ENCODE measurements at places on chromosomes 12 and 14.

GRCh38 chr14:55713486-55713885, 133.5 kb downstream of the KTN1 start:
- DNase-seq, result no peak

GRCh38 chr14:106844608-106845285, 1318.4 kb downstream of the TMEM121 start:
- peak; percentile 81 for DNase-seq

- no peak for DNase-seq
Observed at GRCh38 chr12:9391815-9392214, 183.6 kb upstream of the PZP start.

GRCh38 chr12:118375348-118375747, 1.0 kb upstream of the SUDS3 start:
- DNase-seq, result no peak

DNA sequence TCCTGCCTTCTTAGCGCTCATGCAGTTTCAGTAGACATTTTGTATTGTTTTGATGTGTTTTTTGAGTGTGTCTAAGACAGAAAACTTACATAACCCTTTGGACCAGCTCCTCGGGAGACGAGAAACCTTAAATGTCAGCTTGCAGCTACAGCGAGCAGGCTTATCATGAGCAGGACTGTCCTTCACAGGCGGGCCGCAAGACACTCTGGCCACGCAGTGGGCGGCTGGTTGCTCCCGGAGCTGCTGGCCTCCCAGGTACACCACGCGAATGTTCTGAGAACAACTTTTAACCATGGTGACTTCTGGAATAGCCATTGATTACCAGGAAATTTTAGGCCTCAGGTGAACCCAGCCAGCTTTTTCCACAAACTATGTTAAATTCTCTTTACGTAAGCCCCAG, 164.1 kb upstream of the DIO3 start:
- no peak for DNase-seq

- peak; percentile 6 for DNase-seq
Observed at GRCh38 chr12:51721282-51721940, 127.1 kb downstream of the FIGNL2 start.

GRCh38 chr14:94571950-94572349, 9.3 kb upstream of the SERPINA5 start:
- DNase-seq, result no peak

GRCh38 chr12:48917857-48918537, 7.3 kb downstream of the FKBP11 start:
- DNase-seq, result peak; percentile 48

- DNase-seq, result no peak
Observed at GRCh38 chr14:92462568-92462967, 51.0 kb upstream of the RIN3 start.

DNA sequence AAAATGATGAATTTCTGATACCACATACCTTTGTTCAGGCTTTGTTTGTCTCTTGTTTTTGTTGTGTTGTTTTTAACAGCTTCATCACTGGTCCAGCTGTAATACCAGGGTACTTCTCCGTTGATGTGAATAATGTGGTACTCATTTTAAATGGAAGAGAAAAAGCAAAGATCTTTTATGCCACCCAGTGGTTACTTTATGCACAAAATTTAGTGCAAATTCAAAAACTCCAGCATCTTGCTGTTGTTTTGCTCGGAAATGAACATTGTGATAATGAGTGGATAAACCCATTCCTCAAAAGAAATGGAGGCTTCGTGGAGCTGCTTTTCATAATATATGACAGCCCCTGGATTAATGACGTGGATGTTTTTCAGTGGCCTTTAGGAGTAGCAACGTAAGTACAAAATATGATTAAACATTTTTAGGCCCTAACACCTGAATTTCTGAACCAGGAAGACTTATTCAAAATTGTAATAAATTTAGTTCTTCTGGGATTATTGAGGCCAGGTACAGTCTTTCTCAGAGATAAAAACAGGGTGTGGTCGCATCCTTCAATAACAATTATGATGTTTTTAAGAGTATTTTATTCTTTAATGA, 22.4 kb downstream of the RXYLT1 start:
- DNase-seq, result no peak

- no peak for DNase-seq
Observed at GRCh38 chr12:65039301-65039700, 81.8 kb downstream of the WIF1 start.

GRCh38 chr14:36950812-36951211, 221.6 kb downstream of the SLC25A21 start:
- no peak for DNase-seq

- no peak for DNase-seq
Observed at GRCh38 chr14:101256266-101256665, 305.0 kb upstream of the DIO3 start.

- DNase-seq, result peak; percentile 89
Observed at GRCh38 chr14:105086833-105087307, 21.6 kb upstream of the GPR132 start.

GRCh38 chr14:102979406-102979805, 56.9 kb downstream of the AMN start:
- DNase-seq, result no peak

DNA sequence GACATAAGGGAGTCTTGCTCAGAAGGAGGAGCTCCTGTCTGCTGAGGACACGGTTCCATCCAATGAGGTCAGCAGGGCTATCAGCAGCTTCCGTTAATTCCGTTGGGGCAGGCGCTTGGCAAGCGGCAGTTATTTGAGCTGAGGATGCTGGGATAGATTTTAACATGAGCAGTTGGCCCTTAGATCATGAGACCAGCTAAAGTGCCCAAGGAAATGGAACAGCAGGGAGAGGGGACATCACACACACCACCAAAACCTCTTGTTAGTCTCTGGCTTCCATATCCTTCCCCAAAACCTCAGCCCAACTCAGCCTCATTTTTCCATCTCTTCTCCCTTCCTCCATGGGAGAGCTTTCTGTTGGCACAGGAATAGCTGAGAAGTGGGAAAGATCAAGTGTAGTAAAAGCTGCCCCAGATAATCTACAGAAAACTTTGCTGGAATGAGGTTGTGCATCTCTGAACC, 138.7 kb upstream of the PZP start:
- no peak for DNase-seq

- no peak for DNase-seq
Observed at GRCh38 chr12:54195737-54196347, 7.1 kb upstream of the SMUG1 start.

- no peak for DNase-seq
Observed at GRCh38 chr12:125402874-125403789, 337.9 kb downstream of the AACS start.

- no peak for DNase-seq
Observed at GRCh38 chr12:51001799-51002198, 24.4 kb downstream of the SLC11A2 start.

DNA sequence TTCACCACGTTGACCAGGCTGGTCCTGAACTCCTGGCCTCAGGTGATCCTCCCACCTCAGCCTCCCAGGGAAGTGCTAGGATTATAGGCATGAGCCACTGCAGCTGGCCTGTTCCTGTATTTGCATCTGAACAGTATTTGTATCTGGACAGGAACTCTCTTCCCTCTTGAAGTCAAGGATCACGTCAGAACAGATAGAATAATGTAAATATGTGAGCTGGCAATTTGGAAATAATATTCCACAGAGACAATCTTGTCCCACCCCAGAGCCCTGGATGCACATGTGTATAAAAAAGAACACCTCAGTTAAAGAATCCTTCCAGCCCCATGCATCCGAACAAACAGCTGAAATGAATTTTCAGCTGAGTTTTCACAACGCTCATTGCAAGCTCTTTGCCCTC, 118.3 kb downstream of the VEZT start:
- no peak for DNase-seq

Measured in immature natural killer cell (primary cell).